ENCODE measurements at places on chromosomes 7 and 10. TPM values are rescaled to one million over a fixed set of nuclear protein-coding genes. Genes with fewer than 3 reads are reported as not detected.
A peak's percentile ranks its signal among the peaks of the same experiment; 100 is the strongest.

DNA sequence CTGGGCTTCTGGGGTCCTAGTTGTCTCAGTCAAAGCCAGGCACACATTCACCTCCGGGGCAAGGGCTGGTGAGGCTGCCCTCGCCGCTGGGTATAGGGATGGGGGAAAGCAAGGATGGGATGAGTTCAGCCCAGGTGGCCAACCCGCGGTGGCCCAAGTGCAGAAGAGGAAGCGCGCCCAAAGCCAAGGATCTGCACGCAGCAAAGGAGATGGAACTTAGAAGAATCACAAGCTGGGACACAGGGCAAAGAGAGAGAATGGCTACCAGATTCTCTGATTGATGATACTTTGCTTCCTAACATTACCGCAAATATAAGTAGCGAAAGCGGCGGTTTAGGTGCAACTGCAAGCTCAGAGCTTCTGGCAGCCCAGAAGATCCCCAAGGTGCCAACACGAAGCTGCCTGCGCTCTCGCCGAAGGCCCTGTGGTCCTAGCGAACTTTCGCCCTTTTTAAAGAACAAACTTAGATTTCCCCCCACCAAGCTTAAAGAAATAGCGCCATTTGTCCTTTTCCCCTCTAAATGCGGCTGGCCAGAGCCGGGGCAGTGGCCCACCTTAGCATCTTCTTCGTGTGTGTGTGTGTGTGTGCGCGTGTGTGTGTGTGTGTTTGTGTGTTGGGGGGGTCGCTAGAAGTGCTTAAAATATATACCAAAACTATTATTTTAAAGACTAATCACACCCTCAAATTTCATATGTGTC is 927 bp upstream of the MKX start:
- DNase-seq, result no peak

GRCh38 chr10:5079306-5079830 is 14.8 kb upstream of the AKR1C3 start:
- DNase-seq, result no peak

GRCh38 chr10:52319926-52320325 is 5.8 kb downstream of the DKK1 start:
- DNase-seq, result no peak

GRCh38 chr10:132313865-132314264 is 6.1 kb upstream of the STK32C start:
- DNase-seq, result no peak

Gene GATA3
- total RNA-seq, result 71.9 TPM

GRCh38 chr7:131358636-131359035 is 31.0 kb downstream of the MKLN1 start:
- DNase-seq, result no peak

DNA sequence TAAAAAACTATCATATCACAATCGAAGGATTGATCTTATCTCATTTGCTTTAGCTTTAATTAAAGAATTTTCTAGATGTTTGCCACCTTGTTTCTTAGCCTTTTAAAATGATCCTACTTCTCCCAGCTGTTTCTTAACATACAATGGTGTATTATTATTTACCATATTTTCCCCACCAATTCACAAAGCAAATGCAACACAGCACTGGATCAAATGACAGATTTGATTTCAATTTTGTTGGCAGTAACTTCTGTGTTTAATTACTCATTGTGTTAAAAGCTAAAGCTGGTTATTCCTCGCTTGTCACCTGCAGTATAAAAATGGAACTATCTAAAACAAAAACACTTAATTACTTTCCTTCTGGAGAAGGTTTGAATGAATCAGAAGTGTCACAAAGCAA is 19.6 kb downstream of the SVIL start:
- no peak for DNase-seq

- no peak for DNase-seq
These were observed 16.3 kb downstream of the GPR26 start for GRCh38 chr10:123682477-123682876.

GRCh38 chr7:79050603-79051002 is 402.9 kb downstream of the MAGI2 start:
- DNase-seq, result no peak

DNA sequence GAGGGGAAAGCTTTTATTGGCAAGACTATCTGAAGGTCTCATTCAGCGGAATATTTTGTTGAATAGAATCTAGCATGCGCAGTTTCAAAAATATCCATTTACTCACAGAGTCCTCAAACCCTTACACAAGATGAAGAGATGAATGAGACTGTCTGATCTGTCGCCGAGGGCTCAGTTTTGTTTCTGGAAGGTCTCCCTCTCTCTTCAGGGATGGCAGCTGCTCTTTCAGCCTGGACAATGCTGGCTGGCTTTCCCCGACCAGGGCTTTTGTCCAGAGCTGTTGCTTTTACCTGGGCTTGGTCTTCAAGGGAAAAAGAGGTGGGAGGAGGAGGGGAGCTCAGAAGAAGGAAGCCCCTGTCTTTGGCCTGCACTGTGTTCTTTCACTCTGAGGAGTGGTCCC is 81.9 kb upstream of the BTBD16 start:
- DNase-seq, result no peak

Gene HOXA6
- total RNA-seq, result not detected

- DNase-seq, result no peak
These were observed 54.7 kb upstream of the VWC2 start for GRCh38 chr7:49718760-49719159.

GRCh38 chr7:117612637-117613036 is 132.8 kb downstream of the CFTR start:
- no peak for DNase-seq

DNA sequence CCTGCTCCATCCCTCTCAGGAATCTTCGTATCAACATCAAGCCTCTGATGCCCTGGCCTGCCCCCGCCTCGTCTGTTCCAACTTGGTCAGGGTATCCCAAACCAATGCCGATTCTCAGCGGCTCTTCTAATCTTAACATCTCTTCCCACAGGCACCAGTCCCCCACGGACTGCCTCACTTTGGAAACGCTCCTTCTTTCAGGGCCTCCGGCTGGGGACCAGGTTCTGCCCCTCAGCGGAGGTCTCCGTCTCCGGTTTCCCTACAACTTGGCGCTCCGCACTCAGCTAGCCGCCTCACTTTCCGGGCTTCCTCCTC is 488 bp downstream of the ABCF2 start:
- no peak for DNase-seq

- DNase-seq, result no peak
These were observed 62.3 kb upstream of the DGKI start for GRCh38 chr7:137909042-137909441.

Gene MRM2
- total RNA-seq, result 56.5 TPM

Gene IDI2
- total RNA-seq, result not detected

Gene RAPGEF5
- 0.56 TPM for total RNA-seq

Gene TMEM106B
- 21.8 TPM for total RNA-seq

Gene SH2D4B
- 0.13 TPM for total RNA-seq

GRCh38 chr10:13189961-13190360 is 28.6 kb downstream of the MCM10 start:
- DNase-seq, result no peak

DNA sequence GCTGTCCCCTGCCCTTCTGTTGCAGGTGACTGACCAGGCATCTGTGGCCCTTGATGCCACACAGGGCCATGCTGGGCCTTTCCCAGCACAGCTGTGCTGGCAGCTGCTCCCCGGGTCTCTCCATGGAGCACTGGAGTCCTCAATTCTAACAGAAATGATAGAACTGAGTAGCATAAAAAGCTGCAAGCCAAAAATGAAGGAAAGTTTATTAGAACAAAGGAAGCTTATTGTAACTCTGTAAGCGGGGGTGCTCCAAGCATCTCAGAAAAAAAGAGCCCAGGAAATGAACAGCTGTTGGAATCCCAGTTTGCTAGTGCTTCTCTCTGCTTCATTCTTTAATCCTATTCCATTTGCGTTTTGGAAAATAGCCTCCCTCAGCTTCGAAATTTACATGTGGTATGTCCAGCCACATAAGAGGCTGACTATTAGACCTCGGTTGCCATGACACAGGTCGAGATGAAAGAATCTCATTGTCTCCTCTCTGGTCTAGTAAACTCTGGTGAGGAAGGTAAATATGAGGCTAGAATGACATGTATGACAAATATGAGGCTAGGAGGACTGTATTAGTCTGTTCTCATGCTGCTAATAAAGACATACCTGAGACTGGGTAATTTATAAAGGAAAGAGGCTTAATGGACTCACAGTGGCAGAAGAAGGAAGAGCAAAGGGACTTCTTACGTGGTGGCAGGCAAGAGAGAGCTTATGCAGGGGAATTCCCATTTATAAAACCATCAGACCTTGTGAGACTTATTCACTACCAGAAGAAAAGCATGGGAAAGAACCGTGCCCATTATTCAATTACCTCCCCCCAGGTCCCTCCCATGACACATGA is 23.7 kb downstream of the EPDR1 start:
- no peak for DNase-seq

GRCh38 chr10:94214481-94214893 is 148.3 kb downstream of the NOC3L start:
- DNase-seq, result no peak

Gene PRR15
- total RNA-seq, result 0.11 TPM

GRCh38 chr7:54697659-54698186 is 61.3 kb downstream of the SEC61G start:
- no peak for DNase-seq

Gene FFAR4
- total RNA-seq, result not detected

Gene PRKCQ
- total RNA-seq, result 21.4 TPM

Gene DTX2
- total RNA-seq, result 21.7 TPM

Gene PHKG1
- 1.8 TPM for total RNA-seq

Gene ASB10
- not detected for total RNA-seq

Gene SLC18A3
- not detected for total RNA-seq

GRCh38 chr7:80542398-80542797 is 30.5 kb upstream of the GNAT3 start:
- DNase-seq, result no peak

Gene RAB11FIP2
- total RNA-seq, result 11.5 TPM

DNA sequence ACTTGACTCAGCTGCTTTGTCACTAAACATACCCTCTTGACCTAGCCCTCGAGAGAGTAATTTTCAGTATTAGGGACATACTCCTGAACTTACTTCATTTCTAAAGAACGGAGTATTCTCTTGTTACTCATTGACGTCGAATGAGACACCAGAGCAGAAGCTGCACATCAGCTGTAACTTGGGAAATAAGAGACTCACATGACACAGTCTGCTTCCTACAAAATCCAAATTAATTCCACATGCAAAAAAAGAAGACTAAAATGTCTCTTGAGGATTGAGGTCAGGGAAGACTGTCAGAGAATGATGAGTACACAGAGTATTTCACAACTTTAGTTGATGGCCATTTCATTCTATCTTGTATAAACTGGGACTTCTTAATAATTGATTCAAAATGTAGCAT is 114.7 kb upstream of the EGFR start:
- no peak for DNase-seq

DNA sequence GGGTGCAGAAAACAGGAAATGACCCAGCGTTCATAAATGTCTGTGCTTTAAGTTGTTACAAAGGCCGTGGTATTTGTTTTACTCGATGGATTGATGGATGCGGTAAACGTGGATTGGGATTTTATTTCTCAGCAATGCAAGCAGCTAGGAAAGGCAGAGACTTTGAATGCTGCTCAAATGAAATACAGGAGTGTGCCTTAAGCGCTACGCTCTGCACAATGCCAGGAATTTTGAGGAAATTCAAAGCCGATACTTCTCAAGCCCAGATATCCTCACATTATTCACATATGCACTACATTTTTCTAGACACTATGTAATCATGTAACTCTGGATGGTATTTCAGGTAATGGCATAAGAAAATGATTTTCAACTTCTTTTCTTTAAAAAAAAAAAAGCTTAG is 514.3 kb upstream of the ADARB2 start:
- no peak for DNase-seq

GRCh38 chr10:88243836-88244730 is 339.0 kb downstream of the RNLS start:
- DNase-seq, result no peak

Gene SPOCK2
- 85.7 TPM for total RNA-seq

DNA sequence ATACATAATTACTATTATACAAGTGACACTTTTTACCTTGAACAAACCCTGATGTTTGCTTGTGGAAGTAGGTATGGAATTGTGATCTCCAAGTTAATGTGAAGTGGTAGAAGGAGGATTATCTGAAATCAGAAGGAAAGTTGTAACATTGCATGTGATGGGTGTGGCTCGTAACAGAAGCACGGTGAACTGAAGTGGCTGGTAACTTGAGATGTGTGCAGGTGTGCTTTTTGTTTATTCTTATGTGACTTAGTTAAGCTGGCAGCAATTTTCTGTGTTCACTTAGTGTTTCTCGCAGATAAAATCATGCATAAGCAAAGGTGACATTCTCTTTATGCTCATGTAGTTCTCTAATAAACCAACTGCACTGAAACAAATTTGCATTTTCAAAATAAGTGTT is 82.3 kb downstream of the ZEB1 start:
- DNase-seq, result no peak

- DNase-seq, result no peak
These were observed 75.3 kb downstream of the ZNF92 start for GRCh38 chr7:65448816-65449504.

DNA sequence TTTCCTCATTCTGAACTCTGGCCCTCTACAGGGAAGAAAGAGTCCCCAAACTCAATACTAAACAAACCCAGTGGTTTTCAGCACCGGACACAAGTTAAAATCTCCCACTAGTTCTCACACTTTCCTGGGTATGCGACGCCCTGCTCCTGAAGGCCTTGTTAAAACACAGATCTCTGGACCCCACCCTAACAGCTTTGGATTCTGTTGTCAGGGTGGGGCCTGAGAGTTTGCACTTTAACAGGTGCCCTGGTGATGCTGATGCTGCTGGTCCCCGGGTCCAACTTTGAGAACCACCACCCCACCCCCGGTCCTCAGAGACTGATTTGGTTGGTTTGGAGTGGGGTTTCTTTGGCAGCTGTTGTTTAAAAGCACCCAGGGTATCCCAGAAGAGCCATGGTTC is 61.6 kb downstream of the CHST3 start:
- no peak for DNase-seq

DNA sequence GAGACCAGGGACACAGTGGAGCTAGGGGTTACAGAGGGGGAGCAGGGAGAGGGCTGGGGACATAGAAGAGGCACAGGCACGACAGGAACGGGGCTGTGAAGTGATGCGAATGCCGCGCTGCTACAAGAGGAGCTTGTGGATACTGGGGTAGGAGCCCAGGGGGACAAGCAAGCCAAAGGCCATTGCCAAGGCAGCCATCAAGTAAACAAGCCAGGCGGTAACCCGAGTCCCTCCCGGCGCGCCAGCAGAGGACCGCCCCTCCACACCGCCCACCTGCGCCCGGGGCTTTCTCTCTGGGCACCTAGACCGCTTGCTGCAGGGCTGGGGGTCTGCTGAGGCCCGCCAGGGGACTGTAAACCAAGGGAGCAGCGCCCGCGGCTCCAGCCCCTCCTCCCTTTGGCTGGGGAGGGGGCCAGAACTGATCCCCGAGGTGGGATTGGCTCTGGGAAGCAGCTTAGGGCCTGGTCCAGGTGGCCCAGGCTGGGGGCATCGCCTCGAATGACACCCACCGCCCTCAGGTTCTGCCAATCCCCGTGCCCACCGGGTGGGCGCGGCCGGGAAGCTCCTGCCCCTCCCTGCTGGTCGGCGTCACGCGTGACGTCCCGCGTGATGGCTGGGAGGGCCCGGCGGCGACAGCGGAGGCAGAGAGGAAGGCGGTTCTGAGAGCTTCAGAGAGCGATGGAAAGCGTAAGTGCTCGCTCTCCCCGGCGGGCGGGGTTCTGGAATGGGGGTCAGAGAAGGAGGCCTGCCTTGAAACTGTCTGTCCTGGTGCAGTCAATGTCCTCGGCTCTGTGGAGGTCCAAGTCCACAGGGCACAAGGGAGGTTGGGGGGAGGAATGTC is 982 bp downstream of the SFXN3 start:
- peak; percentile 67 for DNase-seq

- DNase-seq, result no peak
These were observed 12.2 kb downstream of the PLAC9 start for GRCh38 chr10:80144696-80145131.

All from activated T-cell treated with anti-CD3 and anti-CD28 coated beads, Interleukin-2, amount 50 U/mL, for 4 hours (primary cell).